ENCODE measurements at places on chromosomes 2 and 18.

DNA sequence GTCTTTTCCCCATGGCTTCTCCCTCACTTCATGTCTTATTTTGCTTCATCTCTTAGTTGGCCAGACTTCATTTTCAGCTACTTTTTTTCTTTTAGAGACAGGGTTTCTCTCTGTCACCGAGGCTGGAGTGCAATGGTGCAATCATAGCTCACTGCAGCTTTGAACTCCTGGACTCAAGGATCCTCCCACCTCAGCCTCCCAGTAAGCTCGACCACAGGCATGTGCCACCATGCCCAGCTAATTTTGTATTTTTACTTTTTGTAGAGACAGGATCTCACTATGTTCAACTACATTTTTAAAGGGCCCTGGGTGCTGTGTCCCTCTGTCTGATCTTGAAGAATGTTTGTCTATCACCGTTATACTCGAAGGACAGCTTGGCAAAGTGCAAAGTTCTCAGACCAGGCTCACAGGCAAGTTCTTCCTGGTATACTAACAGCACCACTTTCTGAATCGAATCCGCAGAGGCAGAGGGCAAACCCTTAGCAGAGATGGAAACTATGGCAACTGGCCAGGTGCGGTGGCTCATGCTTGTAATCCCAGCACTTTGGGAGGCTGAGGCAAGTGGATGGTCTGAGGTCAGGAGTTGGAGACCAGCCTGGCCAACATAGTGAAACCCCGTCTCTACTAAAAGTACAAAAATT, 60.9 kb downstream of the SOWAHC start:
- DNase-seq = peak; percentile 68

- DNase-seq = no peak
These were observed 23.4 kb downstream of the TMEM177 start for GRCh38 chr2:119702203-119702917.

GRCh38 chr2:137187216-137187615, 421.9 kb downstream of the THSD7B start:
- DNase-seq = no peak

- DNase-seq = no peak
These were observed 105.7 kb downstream of the CDH2 start for GRCh38 chr18:28071199-28071598.

- DNase-seq = no peak
These were observed 10.9 kb downstream of the ID2 start for GRCh38 chr2:8692783-8693156.

- no peak for DNase-seq
These were observed 30.0 kb upstream of the CFAP36 start for GRCh38 chr2:55489467-55490062.

DNA sequence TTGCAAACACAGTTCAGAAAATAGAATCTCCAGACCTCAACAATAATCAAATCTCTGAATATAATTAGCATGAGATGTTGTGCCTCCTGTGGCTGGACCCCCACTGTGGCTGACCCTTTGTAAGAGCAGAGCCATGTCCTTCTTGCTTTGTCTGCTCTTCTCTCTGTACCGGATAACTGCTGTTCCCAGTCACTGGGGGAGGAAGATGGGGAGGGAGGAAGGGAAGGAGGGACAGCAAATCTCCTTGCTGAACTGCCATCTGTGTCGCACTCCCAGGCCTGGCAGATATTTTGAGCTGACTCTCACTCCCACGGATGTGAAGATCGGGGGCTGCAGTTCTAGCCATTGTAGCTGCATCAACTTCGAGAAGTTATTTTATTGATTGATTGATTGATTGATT, 319.0 kb upstream of the CXCR4 start:
- DNase-seq = no peak

DNA sequence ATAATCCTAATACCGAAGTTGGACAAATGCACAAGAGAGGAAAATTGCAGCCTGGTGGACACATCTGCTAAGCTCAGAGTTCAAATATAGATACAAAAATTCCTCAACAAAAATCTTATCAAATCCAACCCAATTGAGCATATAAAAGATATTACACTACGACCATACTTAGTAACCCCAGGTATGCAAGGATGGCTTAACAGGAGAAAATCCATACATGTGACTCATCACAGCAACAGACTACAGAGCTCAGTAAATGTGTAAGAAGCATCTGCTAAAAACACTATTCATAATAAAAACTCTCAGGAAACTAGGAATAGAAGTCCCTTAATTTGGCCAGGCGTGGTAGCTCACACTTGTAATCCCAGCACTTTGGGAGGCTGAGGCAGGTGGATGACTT, 28.3 kb downstream of the HS6ST1 start:
- DNase-seq = no peak

DNA sequence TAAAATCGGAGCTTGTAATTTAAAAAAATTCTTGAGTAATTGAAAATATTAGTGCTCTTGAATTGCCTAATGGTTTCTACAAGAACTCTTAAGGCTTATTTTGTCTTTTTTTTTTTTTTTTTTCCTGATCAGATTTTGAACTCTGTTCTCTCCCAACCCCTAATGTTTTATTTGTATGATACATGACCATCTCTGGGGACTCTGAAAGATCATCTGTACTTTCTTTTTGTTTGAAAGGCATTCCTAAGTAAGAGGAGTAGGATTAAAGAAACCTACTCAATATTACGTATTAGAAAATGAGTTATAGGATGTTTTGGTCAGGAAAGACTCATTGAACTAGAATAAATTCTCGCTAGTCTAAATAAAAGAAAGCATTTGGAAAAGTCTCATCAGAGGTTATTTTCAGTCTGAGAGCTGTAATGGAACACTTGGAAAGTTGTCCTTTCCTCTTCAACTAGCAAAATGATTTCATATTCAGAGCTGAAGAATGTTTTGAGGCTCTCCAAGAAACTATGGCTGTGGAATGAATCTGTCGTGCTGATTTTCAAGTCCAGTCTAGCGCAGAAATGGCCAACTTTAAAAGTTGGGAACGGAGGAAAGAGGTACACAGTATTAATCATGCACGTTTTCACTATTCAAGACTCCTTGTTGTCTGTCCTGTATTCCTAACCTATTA, 182.7 kb downstream of the PRPF40A start:
- DNase-seq = no peak

DNA sequence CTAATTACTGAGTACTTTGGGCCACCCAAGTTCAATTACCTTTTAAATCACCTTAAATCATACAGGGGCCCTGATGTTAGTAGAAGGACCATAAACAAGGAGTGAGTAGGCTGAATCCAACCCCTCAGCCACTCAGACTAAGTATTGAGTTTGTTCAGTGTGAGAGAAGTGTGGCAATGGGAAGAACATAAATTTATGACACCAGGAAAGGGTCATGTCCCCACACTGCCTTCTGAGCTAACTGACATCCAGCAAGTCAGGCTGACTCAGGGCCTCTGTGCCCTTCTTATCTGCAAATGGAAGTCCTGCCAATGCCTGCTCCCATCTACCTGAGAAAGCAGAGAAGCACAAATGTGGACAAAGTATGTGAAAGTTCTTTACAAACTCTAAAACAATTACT, 12.9 kb downstream of the PLEKHM3 start:
- DNase-seq = no peak

- DNase-seq = no peak
These were observed 79.7 kb downstream of the AGAP1 start for GRCh38 chr2:235573331-235574221.

GRCh38 chr18:51149670-51150069, 47.8 kb downstream of the MEX3C start:
- no peak for DNase-seq

GRCh38 chr18:48663931-48664847, 125.4 kb downstream of the CTIF start:
- peak; percentile 22 for DNase-seq

- no peak for DNase-seq
These were observed 43.8 kb downstream of the DCDC2C start for GRCh38 chr2:3747032-3747654.

GRCh38 chr2:118197011-118197675, 108.9 kb downstream of the INSIG2 start:
- no peak for DNase-seq

GRCh38 chr2:68925295-68925896, 27.3 kb downstream of the GKN2 start:
- peak; percentile 58 for DNase-seq

DNA sequence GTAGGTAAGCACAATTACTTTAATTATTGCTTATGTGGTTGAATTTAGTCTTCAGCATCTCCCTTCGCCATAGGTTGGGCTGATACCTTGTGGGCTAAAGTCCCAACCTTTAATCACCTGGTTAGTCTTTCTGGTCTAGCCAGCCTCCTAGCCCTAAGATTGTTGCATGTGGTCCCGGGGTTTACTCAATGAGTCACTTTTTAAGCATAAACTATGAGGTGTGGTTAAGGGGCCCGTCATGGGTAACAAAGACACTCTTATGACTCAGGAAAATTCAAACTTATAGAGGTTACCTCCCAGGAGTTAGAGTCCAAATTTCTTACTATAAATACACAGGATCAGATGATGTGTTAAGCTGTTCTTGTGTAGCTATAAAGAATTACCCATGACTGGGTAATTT, 841.6 kb downstream of the TRIB2 start:
- DNase-seq = peak; percentile 84

GRCh38 chr2:234632527-234633391, 135.9 kb upstream of the ARL4C start:
- DNase-seq = no peak

GRCh38 chr2:216572582-216573578, 60.3 kb upstream of the IGFBP2 start:
- DNase-seq = no peak

GRCh38 chr18:50275503-50276036, 5.8 kb downstream of the MBD1 start:
- no peak for DNase-seq

DNA sequence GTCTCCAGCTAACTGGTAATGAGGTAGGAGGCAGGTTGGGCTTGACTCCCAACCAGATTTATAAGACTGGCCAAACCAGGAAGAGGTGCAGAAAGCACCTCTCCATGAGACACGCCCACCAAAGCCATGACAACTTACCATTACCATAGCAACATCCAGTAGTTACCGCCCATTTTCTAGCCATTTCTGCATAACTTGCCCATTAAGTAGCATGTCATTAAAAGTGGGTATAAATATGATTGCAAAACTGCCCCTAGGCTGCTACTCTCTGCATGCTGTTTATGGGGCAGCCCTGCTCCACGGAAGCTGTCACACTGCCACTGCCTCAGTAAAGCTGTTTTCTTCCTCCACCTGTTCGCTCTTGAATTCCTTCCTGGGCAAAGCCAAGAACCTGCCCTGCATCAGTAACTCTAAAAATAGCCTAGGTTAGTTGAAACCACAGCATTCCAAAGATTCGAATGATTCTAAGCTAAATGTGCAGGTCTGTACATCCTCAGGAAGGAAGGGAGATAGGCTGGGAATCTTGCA, 131.9 kb downstream of the ATL2 start:
- DNase-seq = peak; percentile 6

DNA sequence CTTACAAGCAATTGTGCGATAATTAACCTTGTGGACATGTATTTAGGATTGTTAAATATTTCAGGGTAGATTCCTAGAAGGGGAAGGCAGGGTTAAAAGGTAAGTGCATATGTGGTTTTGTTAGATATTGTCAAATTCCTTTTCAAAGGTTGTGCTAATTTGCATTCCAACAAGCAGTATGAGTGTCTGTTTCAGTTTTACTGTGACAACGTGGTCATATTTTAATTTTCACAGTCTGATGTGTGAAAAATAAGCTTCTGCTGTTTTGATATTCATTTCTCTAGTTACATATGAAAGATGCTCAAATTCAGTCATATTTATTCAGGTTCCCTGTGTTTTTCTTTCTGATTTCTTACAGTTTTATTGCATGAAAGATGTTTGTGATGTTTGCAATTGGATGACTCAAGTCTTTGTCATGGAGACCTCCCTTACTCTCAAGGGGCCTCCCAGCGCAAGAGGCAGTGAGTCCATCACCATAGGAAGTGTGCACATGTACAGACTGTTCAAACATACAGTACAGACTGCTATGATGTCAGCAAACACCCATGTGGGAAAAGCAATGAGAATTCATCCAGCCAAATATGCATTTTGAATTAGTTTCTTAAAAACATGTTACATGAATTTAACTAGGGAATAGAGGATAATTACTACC, 310.8 kb downstream of the GALR1 start:
- no peak for DNase-seq

DNA sequence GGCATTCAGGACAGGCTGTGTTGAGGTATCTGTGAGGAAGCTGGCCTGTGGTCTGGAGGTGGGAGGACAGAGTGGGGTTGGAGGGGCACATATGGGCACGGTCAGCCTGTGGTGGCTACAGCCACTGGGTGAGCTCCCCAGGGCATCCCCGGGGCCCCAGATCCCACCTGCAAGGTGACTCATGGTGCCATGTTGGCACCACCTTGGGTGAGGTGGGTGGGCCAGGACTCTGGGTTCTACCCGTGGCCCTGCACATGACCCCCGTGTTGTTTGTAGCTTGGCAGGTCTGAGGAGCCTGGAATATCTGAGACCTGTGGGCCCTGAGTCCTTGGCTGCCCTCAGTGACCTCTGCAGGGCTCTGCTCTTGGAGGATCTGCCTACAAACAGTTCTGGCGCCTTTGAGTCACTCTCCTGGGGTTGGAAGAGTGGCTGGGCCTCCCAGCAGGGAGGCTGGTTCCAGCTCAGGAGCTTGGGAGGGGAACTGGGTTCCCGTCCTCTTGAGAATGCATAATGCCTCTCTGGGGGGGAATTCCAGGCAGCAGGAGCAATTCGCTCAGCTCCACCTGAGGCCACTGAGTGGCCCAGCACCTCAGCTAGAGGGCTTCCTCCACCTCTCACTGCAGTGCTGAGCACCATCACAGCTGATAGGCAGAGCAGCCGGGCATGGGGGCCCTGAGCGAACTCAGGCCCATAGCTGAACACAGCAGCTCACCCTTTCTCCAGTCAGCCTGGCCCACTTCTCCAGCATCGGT, 105.1 kb downstream of the DYSF start:
- no peak for DNase-seq

GRCh38 chr2:52594026-52594425, 1173.6 kb upstream of the CHAC2 start:
- no peak for DNase-seq

- DNase-seq = peak; percentile 42
These were observed 24.4 kb downstream of the PUM2 start for GRCh38 chr2:20326163-20326780.

- DNase-seq = no peak
These were observed 94.2 kb upstream of the STPG4 start for GRCh38 chr2:47249157-47249900.

DNA sequence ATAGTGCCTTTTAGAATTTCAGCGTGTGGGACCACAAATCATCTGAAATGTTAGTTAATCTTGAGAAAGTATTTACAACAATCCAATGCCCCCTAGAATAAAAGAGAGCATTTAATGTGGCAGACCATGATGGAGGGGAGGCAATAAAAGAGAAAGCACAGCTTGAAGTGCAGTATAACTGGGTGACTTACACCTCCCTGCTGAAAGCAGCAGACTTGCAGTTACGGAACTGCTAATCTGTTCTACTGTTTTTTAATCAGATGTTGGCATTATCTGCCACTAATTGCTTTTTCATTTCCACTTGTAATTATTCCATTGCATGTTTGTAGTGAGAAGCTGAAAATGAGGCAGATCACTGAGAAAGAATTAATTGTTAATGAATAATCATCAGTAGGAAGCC, 130.5 kb upstream of the ITGA4 start:
- DNase-seq = no peak

DNA sequence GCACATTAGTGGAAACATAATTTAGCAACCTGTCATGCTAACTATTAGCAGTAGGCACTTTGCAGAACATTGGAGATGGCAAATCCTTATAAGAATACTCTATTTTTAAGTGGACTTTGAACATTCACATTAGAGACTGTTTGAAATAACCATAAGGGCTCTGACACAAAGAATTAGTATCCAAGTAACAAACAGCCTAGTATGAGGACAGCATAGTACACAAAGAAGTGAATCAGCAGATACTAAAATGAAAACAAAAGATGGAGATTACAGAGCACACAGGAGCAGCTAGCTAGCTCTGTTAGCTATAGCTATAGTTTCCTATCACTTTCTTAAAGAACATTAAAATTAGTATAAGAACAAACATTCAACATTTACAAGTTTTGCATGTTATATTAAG, 256.3 kb upstream of the SPOPL start:
- DNase-seq = no peak
